Heart left ventricle (tissue), 16 donors: ENCODE measurements at places on chromosomes 4 and X. TPM values are rescaled to one million over a fixed set of nuclear protein-coding genes. Genes with fewer than 3 reads are reported as not detected.

CNKSR2 gene
- not detected for total RNA-seq

GNRHR gene
- total RNA-seq, result not detected

USP17L27 gene
- total RNA-seq, result not detected

PDZD4 gene
- total RNA-seq, result 1.9 TPM

MAGEA11 gene
- total RNA-seq, result not detected

ASMT gene
- not detected for total RNA-seq

COX18 gene
- 19.7 TPM for total RNA-seq

RBM47 gene
- 3.8 TPM for total RNA-seq

CT45A5 gene
- not detected for total RNA-seq

TRIML2 gene
- total RNA-seq, result not detected

ZIC3 gene
- not detected for total RNA-seq

CD38 gene
- total RNA-seq, result 3.0 TPM

CWH43 gene
- total RNA-seq, result not detected

JADE1 gene
- 26.4 TPM for total RNA-seq

DNA sequence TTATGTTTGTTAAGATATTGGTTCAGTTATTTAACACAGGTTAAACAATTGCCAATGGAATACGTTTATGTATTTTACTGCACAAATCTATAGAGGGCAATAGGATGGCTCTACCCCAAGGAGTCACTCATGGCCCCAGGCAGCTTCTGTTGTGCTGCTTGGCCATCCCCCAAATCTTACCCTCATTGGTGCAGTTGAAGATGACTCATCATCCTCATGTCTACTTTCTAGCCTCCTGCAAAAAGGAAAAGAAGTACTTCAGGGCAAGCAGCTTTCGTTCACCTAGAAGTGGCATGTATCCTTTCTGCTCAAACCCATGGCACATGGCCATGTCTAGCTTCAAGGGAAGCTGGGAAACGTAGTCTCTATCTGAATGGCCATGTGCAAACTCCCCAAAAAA lies 14.2 kb downstream of the PHOX2B start:
- no peak for DNase-seq

GRCh38 chr4:39814403-39815185 lies 116.7 kb downstream of the UBE2K start:
- DNase-seq, result no peak

GRCh38 chr4:6011271-6011671 lies 7.0 kb downstream of the C4orf50 start:
- no peak for DNase-seq

DNA sequence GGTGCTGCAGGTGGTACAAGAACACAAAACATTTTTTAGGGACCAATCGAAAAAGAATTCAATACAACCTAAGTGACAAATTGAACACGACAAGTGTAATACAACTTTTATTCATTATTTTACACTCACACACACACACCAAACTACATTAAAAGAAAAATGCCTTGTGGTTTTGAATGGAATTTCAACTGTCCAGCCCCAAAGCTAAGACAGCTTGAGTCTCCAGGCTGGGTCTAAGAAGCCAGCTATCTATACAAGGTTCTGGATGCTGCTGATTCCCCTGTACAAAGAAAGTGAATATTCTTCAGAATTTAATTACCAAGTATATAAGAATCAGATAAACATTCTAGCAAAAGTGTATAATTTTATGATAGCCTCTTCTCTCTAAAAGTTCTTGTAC lies 118.2 kb downstream of the PPP3CA start:
- no peak for DNase-seq

DNA sequence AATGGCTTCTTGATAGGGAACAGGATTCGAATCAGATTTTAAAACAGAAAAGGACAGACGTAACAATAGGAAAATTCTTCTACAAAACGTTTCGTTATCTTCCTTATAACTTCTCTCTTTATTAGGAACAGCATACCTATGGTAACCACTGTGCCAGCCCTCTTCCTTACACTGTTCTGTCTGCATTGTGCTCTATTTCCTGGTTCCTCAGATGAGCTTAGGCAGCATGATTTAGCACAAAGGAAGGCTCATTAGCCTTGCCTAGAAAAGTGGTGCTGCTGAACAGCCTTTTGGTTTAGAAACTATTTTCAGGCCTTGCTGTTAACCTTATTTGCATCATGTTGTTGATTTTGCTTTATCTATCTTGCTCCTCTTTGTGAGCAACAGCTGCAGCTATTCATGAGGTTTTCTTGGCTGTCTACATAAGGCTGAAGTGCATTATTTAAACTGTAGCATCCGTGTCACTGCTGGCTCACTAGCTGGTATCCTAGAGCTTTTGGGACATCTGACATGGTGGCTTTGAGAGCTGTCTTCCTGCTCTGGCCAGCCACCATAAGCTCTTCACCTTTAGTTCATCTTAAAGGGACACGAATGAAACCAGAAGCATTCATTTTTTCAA lies 69.9 kb upstream of the NRK start:
- DNase-seq, result no peak

- peak; percentile 37 for DNase-seq
Measured at GRCh38 chrX:11787564-11787963, 29.5 kb downstream of the MSL3 start.

DNA sequence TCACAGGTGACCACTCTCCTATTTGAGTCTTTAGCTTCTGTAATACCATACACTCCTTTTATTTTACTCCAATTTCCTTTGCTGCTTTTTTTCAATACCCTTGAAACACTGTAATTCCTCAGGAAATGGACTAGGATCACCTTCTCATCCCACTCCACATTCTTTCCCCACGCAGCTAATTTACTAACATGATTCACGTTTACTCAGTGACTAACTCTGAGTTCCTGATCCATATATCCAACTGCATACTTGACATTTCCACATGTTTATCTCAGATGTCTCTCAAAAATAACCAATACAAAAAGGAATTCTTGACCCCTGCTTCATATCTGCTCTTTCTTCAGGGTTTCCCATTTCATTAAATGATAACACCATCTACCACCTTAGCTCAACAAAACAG lies 19.9 kb downstream of the RPS6KA6 start:
- DNase-seq, result no peak

DNA sequence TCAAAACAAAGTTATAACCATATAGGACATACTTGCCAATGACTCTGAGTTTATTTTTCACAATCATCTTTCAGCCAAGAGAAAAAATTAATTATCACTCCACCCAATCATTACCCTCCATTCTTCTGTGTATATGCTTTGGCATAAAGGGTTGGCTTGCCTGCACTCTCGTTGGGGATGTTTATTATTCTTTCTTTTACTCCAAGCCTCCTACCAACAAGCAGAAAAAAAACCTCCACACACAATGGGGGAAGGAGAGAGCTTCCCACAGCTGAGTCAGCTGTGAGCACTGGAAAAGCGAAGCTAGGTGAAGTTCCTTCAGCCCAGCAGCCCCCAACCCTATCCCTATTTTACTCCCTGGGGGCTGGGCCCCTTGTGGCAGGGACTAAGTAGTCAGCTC lies 1.5 kb downstream of the OPHN1 start:
- no peak for DNase-seq

GRCh38 chr4:2802618-2803531 lies 10.0 kb downstream of the SH3BP2 start:
- DNase-seq, result peak; percentile 25

DNA sequence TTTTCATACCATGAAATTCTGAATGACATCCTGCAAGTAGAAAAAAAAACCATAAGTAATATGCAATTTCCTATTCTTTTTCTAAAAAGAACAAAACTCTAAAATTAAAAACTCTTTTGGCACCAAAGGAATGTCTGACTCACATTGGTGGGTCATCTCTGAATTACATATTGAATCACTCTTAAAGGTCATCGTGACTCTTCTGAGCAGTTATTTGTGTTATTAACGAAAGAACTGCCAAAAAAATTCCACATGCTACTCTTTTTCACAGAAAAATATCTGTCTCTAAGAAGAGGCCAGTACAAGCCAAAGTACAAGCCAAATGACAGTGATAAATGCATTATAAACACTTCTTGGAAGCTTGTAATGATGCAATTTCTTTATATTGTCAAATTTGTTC lies 282.2 kb downstream of the GUCY2F start:
- DNase-seq, result no peak

- DNase-seq, result no peak
Measured at GRCh38 chrX:140480765-140481164, 24.1 kb downstream of the SOX3 start.

- DNase-seq, result no peak
Measured at GRCh38 chrX:144849141-144849540, 398.2 kb upstream of the SPANXN1 start.

DNA sequence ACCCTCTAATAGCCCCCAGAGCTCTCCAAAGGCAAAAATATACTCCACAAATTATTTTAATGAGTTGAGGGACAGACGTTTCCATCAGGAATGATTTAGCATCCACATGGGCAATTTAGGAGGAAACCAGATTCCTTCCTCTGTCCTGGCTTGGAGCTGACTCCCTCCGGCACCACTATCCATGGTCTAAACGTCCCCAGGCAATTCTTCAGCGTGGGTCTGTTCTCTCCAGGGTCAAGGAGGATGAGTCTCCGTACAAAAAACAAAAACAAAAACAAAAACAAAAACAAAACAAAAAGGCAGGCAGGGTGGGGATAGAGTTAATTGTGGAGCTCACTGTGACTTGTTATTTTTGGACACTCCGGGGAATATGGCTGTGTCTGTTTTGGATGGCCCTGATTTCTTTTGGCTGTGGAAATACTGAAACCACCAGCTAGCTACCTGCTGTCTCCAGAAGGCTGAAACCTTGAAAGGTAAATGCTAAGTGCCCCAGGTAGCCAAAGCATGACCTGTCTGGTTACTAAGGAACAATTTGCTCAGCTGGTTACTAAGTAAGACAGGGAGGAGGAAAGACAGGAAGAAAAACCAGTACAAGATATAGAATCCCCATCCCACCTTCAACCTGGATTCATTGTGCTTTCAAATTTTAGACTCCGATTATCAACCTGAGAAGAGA lies 419.1 kb upstream of the LCORL start:
- DNase-seq, result no peak

GRCh38 chrX:149129767-149130166 lies 375.3 kb downstream of the IDS start:
- no peak for DNase-seq

GRCh38 chr4:1622238-1622637 lies 61.9 kb downstream of the FAM53A start:
- no peak for DNase-seq

DNA sequence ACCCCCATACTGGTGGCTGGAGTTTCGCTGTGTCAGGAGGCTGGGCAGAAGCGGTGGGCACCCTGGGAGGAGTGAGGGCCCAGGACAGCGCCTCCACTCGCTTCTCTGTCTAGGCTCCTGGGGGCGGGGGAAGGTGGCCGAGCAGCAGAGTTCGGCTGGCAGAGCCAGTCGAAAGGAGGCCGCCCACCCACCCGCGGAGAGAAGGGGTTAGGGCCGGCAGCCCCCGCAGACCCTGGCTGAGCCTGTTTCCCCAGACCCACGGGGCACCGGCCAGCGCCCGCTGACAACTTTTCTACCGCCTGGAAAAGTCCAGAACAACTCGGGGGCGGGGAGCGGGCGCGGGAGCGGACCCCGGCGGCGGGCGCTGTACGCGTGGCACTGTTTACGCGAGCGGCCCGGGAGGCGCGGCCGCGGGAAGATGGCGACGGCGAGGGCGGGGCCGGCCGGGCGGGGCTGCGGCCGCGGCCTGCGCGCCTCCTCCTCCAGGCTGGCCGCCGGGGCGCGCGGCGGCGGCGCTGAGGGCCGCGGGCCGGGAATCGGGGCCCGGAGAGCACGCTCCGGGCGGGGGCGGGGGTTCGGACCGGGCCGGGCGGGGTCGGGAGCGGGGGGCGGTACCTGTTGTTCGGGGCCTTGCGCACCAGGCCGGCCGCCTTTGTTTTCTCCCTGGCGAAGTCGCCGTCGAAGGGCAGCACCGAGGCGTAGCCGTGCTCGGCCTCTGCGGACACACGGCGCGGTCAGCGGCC lies 628 bp downstream of the MXD4 start:
- peak; percentile 57 for DNase-seq

GRCh38 chrX:124395145-124395880 lies 49.0 kb downstream of the SH2D1A start:
- no peak for DNase-seq

DNA sequence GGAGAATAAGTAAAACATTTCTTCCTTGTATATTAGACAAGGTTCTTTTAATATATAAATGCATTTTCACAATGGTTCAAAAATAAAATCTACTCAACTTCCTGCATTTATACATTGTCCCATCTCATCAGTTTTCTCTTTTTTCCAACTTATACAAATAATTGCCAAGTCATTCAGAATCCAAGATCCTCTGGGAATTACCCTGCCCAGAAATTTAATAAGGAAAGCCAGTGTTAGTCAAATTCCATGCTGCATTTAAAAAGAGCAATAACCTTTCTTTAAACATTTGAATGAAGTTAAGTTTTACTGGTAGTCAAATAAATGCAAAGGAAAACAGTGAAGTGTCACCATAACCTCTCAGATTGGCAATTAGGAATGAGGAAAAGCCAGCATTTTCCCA lies 357.9 kb downstream of the PPP3CA start:
- DNase-seq, result no peak

- no peak for DNase-seq
Measured at GRCh38 chrX:63394872-63395271, 43.7 kb upstream of the SPIN4 start.

GRCh38 chr4:5636766-5637670 lies 71.3 kb downstream of the EVC2 start:
- DNase-seq, result no peak

DNA sequence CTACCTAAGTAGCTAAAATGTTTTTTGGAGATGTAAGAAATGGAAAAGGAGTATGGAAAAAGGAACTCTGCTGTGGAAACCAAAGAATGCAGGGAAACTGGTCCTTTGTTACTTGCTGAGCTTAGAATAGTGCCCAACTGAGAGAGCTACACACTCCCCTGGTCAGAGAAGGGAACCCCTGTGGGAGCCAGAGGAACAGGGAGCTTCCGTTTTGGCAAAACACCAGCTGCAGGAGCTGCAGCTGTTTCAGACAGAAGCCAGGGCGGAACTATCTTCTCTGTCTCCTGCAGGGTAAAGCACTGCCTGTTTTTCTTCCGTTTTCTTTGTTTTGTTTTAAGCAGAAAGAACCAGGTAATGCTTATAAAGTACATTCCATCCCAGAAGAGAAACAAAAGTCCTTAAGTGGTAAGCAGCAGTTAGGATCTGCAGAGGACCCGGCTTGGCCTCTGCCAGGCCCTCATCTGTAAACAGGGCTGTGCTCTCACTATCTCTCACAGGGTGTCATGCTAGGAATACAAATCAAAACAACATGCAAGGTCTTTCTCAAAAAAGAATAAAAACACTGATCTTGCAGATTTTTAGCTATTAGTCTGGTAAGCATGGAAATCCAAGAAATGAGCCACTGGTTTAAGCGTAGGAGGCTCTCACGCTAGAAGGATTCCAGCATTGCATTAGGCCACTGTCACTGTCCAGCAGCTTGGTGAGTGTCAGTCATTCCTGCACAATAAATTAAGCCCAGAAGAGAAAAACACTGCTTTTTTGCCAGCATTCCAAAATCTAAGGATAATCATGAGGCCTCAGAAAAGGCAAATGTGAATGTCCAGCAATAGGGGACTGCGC lies 76.1 kb downstream of the CHST7 start:
- peak; percentile 71 for DNase-seq
